ENCODE measurements at places on chromosomes 4 and X.

GRCh38 chr4:185809533-185810071 lies 2.4 kb downstream of the SORBS2 start:
- DNase-seq, result no peak

- DNase-seq, result no peak
Observed at GRCh38 chr4:46372878-46373277, 17.1 kb downstream of the GABRA2 start.

DNA sequence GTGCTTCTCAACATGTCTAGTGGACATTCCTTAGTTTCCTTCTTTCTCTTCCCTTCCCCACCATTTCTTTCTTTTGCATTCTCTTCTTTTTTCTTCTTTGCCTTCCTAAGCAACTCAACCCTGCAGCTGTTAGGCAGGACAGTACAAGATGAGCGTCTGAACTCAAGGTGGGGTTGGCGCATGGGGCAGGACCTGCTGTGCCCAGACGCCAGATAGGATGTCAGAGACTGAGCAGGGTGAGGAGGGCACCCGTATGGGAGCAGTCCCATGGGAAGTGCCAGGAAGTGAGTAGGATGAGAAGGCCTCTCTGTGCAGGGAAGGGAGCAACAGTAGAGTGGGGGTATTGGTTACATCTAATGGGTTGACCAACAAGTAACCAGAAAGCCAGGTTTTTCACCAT lies 38.1 kb upstream of the ZNF827 start:
- DNase-seq, result no peak

DNA sequence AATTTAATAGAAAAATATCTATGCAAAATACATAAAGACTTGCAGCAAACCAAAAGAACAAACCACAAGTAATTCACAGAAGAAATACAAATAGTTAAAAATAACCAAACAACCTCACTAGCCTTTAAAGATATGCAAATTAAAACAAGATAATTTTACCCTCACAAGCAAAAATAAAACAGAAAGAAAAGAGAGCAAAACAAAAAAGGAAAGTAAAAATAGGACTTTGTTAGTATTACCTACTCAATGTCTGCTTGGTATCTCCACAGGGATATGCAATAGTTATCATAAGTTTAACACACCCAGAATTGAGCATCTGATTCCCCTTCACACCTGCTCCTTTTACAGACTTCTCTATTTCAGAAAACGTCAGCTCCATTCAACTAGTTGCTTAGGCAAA lies 737.5 kb upstream of the MAGEB2 start:
- no peak for DNase-seq

DNA sequence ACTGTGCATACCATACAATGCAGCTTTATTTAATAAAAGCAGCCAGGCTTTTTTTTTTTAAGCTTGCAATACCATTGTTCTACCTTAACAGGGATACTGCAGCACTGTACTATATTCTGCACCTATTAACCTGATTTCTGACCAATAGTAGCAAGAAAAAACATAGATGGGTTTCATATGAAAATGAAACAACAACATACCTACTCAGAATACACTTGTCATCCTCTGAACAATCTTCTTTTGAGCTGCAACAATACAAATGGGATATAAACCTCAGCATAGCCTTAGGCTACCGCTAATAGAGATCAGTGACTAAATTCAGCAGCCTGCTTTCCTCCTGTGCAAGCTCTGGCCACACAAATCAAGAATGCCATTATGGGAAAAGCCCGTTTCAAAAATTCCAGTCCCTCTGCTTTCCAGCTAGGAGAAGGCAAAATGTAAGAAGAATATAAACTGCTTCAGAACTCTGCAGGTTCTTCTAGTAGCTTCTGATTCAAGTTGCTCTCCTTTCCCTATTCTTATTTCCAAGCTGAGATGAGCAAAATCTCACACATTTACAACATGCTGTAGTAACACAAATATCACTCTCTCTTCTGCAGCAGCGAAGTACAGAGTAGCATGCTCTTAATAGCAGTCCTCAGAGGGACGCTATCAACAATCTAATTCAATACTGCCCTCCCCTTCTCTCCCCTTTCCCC lies 143.4 kb downstream of the KLHL13 start:
- no peak for DNase-seq

GRCh38 chr4:54185044-54185780 lies 43.9 kb upstream of the PDGFRA start:
- no peak for DNase-seq

GRCh38 chr4:1760521-1761071 lies 32.5 kb upstream of the FGFR3 start:
- no peak for DNase-seq

DNA sequence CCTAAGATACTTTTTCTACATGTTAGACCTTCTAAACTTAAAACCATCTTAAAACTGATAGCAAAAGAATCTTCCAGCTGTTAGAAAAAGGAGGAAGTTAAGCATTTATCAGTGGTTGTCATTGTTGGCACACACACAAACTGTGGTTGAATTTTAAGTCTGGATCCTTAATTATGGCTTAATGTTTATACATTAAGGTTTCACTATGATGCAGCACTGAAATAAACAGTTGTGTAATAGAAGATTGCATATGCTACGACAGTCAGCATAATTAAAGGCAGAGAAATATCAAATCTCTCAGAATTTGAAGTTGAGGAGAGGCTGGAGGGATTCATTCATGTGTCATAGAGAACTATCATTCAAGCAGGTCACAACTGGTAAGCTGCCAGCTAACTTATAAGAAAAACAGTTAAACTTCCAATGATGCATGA lies 32.3 kb downstream of the ADGRA3 start:
- no peak for DNase-seq

GRCh38 chr4:155008389-155008788 lies 200.0 kb upstream of the NPY2R start:
- no peak for DNase-seq

GRCh38 chr4:7964459-7964858 lies 24.8 kb upstream of the AFAP1 start:
- DNase-seq, result no peak

GRCh38 chrX:57583477-57583876 lies 8.3 kb upstream of the ZXDB start:
- DNase-seq, result no peak

GRCh38 chr4:91114386-91114785 lies 987.2 kb downstream of the CCSER1 start:
- DNase-seq, result no peak
